ENCODE measurements at places on chromosomes 7 and 10.

- no peak for DNase-seq
These were observed 45.2 kb downstream of the NSUN6 start for GRCh38 chr10:18606051-18606695.

GRCh38 chr10:132884041-132884440 lies 58.3 kb downstream of the CFAP46 start:
- DNase-seq: no peak

DNA sequence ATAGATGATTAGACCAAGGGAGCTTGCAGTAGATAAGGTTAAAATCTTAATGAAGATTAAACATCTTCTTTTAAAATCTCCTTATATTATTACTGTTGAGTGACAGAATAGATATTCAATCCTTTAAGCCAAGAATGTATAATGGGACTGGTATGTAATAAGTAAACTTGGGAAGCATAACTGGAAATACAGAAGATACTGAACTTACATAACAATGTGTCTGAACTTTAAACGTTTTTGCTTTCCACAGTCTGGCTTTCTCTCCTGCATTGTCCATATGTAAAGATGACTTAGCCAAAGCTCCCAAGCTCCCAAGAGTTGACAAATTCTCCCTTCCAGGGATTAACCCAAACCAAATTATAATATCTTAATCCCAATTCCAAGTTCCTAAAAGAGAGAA lies 129.8 kb downstream of the KCND2 start:
- no peak for DNase-seq

DNA sequence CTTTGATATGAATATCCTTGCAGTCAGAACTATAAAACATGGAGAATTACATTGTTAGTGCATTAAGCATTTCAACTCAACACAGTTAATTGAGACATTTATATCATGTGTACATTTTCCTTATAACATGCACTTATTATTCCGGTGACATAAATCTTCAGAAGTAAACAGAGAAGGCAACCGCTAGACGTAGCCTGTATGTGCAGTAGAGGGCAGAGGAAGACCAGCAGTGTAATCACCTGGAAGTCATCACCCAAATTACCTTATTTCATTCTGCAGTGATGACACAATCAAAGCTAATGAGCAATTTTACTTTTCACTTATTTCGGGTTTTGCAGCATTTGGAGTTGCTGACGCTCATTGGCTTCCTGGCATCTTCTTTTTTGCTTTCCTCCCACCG lies 394.6 kb downstream of the SDK1 start:
- DNase-seq: no peak

DNA sequence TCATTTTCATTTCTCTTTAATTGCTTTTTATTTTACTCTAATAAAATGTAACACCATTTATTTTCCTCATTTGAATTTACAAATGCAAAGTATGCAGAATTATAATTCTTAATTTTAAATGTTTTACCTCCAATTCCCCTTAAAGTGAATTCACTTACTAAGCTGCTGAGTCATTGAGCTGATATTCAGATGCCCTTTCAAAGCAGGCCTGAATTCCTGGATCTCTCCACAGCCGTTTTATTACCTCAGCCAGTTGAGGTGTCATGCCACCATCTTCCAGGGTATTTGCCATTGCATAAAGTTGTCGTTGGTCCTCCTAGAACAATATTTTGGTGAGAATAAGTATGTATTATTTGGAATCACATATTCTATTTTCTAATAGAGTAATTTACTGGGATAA lies 33.2 kb downstream of the GNAT3 start:
- DNase-seq: no peak

DNA sequence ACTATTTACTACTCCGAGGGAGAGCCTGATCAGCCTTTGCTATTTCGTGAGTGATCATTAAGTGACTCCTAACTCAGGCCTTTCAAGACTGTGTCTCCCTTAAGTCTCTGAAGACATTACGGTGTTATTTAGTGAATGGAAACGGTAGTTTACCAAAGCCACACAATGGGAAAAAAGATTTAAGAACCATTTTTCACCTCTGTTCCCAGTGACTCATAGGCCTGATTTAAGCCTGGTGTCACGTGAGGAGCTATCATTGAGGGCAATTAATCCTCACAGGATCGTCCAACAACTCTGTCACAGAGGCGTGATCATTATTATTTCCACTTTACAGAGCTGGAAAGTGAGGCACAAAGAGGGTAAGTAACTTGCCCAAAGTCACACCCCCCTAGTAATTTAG lies 20.3 kb downstream of the C10orf90 start:
- DNase-seq: no peak

- no peak for DNase-seq
These were observed 30.6 kb downstream of the ANK3 start for GRCh38 chr10:60359066-60359465.
